ENCODE measurements at places on chromosomes 3 and 15.

DNA sequence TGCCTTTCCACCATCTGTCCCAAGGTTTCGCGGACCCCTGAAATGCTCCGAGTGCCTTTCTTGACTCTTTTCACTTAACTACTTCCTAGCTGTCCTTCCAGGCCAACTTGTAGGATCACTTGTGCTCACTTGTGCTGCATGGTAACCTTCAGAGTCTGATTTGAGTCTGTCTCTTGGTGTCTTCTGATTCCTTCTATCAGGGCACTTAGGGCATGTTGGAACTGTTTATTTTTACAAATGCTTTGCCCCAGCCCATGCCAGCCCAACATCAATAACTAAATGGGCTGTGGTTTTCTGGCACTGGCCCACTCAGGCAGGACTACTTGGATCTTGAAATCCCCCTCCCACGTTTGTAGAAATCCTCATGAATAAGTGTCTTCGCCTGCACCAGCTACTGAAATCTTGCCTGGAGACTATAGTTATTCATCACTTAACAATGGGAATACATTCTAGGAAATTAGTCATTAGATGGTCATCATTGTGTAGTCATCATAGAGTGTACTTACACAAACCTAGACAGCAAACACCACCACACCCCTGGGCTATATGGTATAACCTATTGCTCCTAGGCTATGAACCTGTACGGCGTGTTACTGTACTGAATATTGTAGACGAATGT is 123.1 kb upstream of the STRIT1 start:
- DNase-seq, result no peak

DNA sequence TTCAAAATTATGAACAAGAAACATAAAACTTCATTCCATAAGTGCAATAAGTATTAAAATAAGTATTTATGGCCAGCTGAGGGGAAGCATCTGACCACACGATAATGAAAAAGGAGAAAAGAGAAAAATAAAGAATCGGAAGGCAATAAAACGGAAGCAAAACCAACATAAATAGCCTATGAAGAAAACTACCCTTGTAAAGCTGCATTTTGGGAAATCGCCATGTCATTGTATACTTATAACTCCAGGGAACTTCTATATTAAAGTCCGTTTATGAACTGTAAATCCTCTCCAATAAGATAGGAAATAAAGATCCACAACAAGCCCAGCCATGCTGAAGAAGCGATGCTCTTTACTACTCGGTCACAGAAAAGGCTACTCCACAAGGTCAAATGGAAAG is 47.7 kb downstream of the MORC1 start:
- DNase-seq, result no peak

DNA sequence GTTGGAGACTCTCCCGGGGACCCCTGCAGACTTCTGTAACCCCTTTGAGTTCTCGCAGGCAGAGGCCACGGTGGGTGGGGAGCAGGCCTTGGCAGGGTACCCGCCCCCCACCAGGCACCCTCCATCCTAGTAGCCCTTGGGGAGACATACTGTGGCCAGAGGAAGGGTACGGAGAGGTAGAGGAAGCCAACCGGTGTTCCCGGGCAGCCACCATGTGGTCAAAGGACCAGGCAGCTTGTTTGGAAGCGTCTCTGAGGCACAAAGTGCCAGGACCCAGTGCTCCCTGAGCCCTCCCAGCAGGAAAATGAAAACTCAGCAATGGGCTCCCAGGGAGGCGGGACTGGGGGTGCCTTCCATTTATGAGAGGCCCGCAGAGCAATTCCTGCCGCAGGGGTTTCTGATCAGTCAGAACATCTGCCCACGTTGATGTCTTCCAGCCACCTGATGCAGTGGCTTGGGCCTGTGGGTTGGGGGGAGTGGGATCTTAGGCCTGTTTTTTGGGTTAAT is 53.0 kb upstream of the CGNL1 start:
- no peak for DNase-seq

DNA sequence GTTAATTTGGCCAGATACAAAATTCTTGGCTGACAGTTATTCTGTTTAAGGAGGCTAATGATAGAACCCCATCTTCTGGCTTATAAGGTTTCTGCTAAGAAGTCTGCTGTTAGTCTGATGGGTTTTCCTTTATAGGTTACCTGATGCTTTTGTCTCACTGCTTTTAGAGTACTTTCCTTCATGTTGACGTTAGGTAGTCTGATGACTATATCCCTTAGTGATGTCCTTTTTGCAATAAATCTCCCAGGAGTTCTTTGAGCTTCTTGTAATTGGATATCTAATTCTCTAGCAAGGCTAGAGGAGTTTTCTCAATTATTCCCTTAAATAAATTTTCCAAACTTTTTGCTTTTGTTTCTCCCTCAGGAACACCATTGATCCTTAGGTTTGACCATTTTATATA is 114.1 kb upstream of the CDIN1 start:
- no peak for DNase-seq

DNA sequence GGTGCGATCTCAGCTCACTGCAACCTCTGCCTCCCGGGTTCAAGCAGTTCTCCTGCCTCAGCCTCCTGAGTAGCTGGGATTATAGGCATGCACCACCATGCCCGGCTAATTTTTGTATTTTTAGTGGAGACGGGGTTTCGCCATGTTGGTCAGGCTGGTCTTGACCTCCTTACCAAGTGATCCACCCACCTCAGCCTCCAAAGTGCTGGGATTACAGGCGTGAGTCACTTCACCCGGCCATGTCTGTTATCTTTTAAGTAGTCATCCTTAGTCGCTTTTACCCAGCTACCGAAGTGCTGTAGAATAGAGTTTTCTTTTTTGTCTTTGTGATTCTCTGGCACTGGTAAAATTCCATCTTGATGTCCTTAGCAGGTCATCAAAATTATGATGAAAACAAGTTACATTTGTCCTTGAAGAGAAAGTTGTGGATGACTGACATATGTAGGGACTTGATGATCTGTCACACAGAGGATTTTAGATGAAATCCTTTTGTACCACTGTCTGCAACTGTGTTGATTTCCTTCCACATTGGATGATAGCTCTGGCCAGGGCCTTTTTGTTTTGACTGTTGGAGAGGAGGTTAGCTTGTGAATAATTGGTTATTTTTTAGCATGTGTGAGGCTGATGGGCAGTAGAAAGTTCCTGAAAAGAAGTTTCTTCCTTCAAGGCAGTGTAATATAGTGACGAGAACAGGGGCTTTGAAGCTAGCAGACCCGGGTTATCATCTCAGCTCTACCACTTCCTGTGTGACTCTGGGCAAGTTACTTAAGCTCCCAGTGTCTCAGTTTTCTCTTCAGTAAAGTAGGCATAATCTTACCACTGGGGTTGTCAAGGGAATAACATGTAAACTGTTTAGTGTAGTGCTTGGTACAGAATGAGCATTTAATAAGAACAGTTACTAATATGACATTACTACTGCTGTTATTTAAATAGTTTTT is 18.8 kb downstream of the ATG7 start:
- DNase-seq, result no peak

DNA sequence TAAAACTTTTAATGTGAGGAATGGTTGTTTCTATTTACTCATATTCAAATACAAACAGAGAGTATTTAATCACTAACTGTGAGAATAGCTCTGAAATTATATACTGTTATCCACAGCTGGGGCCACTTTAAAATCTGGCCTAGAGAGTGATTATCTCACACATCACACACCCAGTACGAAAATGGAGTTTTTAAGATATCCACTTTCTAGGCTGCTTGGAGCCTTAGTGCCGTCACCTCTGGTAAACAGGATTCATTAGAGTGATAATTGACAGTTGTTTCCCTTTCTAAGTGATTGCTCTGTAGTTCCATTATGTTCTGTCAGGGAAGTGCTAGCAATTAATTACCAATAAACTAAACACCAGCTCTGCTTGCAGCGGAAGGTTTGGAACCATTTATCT is 942.4 kb downstream of the FHIT start:
- no peak for DNase-seq

DNA sequence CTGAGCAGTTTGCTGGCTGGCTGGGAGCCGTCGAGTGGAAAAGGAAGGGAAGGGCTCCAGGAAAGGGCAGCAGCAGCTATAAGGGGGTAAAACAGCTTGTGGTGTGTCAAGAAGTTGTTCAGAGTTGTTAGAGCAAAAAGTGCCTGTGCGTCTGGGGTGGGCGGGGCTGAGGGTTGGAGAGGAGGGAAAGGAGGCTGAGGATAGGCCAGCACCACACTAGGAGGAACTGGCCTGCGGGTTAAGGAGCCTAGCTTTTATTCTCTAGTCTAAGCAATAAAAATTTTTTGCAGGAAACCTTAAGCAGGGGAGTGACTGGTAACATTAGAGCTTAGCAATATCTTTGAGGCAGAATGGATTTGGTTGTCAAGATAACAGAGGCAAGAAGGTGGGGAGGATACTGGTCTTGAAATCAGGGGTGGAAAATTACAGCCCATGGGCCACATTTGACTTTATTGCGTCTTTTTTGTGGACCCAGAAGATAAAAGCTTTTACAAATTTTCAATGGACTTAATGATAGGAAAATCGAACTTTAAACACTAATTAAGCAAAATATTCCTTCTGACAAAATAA is 134.5 kb upstream of the AADACL2 start:
- DNase-seq, result no peak

DNA sequence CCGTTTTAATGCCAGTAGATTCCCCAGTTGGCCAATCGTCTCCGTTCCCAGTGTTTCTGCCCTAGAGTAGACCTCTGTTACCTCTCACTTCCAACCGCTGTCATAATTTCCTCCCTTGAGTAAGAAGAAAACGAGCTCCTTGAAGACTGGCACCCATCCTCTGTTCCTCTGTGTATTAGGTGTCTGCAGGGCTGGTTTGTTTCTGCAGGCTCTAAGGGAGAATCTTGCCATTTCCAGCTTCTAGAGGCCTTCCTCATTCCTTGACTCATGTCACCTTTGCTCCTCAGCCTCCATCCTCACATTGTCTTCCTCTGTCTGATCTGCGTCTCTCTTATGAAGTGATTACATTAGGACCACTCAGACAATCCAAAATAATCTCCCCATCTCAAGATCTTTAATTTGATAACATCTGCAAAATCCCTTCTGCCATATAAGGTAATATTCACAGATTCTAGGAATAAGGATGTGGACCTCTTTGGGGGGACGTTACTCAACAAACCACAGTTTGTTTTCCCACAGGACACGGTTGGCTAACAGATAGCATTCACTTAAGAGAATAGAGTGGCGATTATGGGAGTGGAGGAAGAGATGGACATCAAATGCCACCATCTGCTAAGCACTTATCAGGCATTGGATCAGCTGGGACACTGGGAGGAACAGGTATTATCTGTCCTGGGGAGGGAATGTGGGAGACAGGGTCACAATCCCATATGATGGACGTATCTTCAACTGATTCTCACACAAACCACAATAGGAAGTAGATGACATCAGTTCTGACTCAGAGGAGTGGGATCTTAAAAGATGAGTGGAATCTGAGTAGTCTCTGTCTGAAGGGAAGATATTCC is 17.1 kb downstream of the ARHGAP31 start:
- no peak for DNase-seq

- DNase-seq, result no peak
These were observed 40.4 kb upstream of the SKOR1 start for GRCh38 chr15:67784856-67785430.

DNA sequence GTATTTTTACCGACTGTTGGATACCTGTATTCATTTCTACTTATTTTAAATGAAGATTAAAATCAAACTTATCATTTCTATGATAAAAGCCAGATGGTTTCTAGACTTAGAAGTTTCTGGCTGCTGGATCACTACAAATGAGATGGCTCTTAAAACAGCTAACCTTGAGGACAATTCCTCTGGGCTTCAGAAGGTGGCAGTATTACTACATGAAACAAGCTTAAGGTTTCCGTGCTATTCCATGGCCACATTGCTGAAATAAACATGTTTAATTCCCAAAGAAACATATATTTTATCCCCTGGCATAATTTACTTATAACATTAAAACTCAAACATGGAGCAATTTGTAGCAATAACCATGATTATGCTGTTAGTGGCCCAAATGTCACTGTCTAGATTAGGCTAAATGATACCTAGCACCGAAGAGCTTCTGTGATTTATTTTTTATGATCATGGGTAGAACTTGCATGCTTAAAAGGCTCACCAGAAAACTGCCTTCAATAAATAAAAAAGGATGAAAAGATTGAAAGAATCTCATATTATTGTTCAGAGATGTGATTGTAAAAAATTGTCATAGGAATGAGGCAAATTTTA is 204.0 kb upstream of the NANOGP8 start:
- DNase-seq, result no peak

- DNase-seq, result no peak
These were observed 785 bp downstream of the MFSD1 start for GRCh38 chr3:158802409-158803268.

GRCh38 chr3:65484964-65485363 is 553.8 kb downstream of the MAGI1 start:
- DNase-seq, result no peak

DNA sequence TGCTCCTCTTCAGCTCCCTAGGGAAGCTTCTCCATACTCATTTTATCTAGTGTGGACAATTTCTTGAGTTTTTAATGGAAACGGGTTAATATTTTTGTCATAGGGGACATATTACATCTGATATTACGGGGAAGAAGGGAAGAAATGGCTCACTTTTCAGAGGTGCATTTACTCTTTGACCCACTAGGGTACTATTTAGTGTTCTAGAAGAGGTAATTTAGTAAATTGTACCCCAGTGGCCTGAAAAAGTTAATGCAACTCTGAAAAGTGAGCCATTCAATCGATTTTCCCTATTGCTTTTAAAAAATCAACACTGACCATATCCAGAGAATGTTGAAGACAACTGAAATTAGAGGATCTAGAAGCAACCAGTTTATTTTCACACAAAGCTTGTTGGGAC is 71.2 kb downstream of the MAP2K5 start:
- no peak for DNase-seq

GRCh38 chr15:61831505-61831921 is 228.7 kb downstream of the VPS13C start:
- no peak for DNase-seq

- peak; percentile 55 for DNase-seq
These were observed 29.8 kb downstream of the ALS2CL start for GRCh38 chr3:46663591-46664135.

- DNase-seq, result no peak
These were observed 59.9 kb upstream of the MCF2L2 start for GRCh38 chr3:183488343-183488742.

GRCh38 chr3:102299125-102299877 is 135.5 kb upstream of the ZPLD1 start:
- DNase-seq, result no peak

- peak; percentile 43 for DNase-seq
These were observed 588.7 kb upstream of the CBLB start for GRCh38 chr3:106457281-106458180.

DNA sequence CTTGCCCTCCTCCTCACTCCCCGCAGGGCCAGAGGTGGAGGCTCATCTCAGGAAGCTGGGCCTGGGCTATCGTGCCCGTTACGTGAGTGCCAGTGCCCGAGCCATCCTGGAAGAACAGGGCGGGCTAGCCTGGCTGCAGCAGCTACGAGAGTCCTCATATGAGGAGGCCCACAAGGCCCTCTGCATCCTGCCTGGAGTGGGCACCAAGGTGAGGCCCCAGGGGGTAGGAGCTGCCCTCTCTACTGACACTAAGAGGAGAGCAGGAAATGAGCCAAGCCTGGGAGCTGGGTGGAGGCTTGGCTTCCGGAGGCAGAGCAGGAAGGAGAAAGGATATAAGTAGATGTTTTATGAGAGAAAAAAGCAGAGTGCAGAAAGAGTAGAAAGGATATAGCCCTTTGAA is 4.9 kb downstream of the OGG1 start:
- DNase-seq, result no peak

- DNase-seq, result no peak
These were observed 108.3 kb upstream of the FGF7 start for GRCh38 chr15:49314716-49315115.

All from NCI-H1092 (cell line).